NCI-H774 (cell line): ENCODE measurements at places on chromosomes 16 and 17.

GRCh38 chr17:3848229-3848835 lies 2.3 kb upstream of the NCBP3 start:
- DNase-seq, result no peak

GRCh38 chr16:69909760-69910159 lies 41.4 kb upstream of the CLEC18A start:
- no peak for DNase-seq

GRCh38 chr17:82888583-82889495 lies 49.0 kb upstream of the ZNF750 start:
- no peak for DNase-seq

DNA sequence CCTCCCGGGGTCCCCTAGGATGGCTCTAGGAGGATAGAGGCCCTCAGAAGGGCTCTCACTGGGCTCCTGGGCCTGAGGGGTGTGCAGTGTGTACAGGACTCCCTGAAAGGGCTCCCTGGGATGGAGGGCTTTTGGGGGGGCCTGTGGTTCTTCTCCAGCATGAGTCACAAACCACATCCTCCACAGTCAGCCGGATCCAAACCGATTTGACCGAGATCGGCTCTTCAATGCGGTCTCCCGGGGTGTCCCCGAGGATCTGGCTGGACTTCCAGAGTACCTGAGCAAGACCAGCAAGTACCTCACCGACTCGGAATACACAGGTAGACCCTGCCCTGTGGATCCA lies 4.5 kb downstream of the TRPV2 start:
- DNase-seq, result no peak

DNA sequence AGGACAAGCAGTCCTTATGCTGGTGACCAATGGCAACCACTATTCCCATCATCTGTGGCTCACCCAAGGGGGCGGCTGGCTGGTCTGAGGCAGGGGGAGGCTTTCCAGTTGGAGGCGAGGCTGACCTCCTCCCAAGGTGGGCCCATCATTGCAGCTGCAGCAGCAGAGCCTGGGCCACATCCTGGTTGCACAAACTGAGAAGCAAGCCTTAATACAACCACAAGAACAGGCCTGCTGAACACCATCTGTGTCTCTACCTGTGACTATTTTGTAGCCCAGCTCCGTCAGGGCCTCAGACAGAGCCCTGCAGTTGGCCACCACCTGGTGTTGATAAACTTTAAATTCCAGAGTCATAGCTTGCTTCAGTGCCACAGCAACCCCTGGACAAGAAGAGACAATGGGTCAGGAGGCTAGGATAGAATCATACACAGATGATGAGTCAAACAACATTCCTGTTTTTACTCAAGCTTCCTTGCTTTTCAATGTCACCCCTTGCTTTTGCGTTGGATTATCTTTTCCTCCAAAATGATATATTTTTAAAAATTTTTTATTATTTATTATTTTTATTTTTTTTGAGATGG lies 17.9 kb downstream of the SMCR8 start:
- no peak for DNase-seq

DNA sequence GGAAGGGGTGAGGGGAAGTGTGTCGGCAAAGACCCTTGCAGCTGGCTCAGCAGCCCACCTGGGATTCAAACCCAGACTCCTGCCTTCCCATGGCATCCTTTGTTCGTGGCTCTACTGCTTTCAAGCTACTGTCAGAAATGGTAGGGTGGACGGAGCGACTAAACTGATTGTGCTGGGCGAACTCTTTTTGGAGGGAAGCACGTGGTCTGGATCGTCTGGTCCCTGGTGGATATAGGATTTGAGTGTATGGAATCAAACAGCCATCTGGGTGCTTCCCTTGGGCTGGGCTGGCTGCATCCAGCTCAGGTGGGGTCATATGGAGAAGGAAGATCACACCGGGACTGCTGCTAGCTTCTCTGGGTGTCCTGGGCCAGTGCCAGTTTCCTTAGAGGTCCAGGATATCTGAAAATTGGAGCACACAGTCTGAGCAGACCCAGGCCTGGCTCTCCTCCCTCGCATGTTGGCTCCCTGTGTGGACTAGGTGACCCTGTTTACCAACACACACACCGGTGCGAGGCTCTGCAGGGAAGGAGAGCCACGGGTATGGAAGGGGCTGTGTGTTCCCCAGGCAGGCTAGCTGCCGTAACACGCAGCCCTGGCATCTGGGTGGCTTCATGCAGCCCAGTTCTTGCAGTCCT lies 8.6 kb downstream of the CMIP start:
- no peak for DNase-seq

- DNase-seq, result no peak
These were observed 44.7 kb downstream of the CPNE2 start for GRCh38 chr16:57137043-57137442.

DNA sequence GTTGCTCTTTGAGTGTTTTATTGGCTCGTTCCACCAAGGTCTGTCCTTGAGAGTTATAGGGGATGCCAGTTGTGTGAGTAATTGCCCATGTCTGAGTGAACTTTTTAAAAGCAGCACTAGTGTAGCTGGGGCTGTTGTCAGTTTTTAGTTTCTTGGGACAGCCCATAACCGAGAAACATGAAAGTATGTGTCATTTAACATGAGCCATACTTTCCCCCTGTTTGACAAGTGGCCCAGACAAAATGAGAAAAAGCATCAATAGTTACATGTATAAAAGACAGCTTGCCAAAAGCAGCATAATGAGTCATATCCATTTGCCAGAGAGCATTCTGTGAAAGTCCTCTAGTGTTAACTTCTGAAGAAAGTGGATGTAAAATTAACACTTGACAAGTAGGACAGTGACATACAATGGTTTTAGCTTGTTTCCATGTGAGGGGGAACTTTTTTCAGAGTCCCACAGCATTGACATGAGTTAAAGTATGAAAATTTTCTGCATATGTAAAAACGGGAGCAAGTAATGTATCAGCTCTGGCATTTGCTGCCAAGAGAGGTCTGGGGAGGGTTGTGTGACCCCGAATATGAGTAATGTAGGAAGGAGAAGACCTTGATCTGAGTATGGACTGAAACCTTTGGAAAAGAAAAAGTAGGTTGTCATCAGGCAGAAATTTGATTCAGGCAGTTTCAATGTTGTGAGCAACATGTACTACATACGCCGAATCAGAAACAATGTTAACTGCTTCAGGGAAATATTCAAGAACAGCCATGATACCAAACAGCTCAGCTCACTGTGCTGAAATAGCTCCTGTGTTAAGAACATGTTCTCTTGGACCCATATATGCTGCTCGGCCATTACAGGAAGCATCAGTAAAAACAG lies 56.8 kb upstream of the ARL4D start:
- DNase-seq, result no peak

DNA sequence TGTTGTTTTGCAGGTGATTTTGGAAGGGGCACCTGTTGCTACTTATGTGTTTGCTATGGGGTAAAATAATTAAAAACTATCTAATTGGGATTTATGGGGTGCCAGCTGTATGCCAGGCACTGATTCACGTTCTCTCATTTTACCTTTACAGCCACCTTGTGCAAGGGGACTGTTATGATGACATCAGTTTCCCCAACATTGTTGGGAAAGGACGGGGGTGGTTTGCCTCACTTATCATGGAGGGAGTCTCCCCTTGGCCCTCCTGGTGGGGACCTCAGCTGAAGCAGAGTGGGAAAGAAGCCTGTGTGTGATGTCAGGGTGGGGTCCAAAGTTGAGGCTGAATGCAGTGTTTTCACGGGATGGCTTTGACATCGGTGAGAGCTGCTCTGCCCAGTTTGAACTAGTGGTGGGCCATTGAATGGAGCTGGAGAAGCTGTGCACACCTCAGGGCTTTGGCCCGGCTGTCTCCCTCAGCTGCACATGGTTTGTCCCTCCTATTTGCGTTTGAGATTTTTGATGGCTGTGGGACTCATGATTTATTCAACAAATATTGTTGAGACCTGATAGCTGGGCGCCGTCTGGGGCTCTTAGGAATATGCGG lies 36.1 kb downstream of the CMIP start:
- no peak for DNase-seq

DNA sequence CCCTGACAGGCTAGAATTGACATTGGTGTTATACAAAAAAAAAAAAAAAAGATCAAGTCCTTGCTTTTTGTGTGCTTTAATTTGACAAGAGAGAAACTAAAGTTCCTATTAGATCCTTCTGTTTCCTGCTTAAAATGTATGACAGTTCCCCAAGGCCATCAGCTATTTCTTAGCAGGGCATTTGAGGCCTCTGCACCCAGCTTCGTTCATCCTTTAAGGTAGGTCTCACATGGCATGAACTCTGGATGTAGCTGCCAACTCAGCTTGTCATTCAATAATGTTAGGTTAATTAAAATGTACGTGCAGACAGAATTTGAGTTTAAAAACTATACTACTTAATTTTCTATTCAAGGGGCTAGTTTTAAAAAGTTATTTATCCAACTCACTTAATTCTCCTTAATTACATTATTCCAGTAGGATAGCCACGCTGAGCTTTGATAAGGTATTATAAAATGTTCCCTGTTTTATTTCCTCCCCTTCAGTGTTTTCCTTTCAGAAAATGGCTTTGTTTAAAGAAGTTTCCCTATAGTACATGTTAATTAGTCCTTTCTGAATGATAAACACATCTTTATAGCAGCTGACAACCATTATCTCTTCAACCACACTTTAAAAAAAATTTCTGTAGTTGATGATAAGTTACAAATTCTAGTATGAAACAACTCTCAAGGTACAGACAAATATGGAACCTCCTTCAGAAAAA lies 1.2 kb upstream of the RFFL start:
- no peak for DNase-seq

- no peak for DNase-seq
These were observed 21.8 kb upstream of the CACNG4 start for GRCh38 chr17:66942451-66943264.

- no peak for DNase-seq
These were observed at the start of gene IRF8 for GRCh38 chr16:85898521-85899442. Gene IRF8, plus strand, starts transcription at chr16:85899162. Its CDS starts 3,854 bp downstream, at chr16:85903016.

GRCh38 chr17:43772877-43773648 lies 5.7 kb downstream of the DUSP3 start:
- DNase-seq, result no peak

DNA sequence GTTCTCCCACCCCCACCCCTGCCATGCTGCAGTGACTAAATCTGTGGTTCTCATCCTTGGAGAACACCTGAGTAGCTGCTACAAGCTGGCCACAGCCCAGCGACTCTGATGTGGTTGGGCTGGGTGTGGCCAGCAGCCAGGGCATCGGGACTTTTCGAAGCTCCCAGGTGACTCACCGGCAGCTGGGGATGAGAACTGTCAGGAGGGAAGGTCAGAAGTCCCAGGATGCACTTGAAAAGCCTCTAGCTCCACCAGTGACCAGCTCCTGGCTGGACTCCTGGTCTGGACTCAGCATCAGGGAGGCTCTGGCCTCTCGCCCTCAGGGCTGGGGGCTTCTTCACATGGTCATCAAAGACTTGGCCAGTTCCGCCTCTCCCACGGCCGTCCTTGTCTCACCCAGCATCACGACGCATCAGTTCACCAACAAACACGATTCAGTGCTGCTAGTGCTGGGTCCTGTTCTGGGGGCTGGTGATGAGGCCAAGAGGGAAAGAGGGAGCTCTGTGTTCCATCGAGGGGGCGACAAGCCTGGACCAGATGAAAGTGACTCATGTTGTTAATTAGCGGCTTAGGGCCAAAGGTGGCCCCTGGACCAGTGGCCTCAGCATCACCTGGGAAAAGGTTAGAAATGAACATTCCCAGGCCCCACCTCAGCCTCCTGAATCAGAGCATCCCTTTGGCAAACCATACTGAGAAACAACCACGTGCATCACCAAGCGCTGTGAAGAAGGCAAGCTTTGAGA lies 3.9 kb upstream of the C17orf99 start:
- no peak for DNase-seq

- no peak for DNase-seq
These were observed 73.2 kb upstream of the CDH5 start for GRCh38 chr16:66293207-66293735.

GRCh38 chr17:59830846-59831486 lies 61.8 kb downstream of the TUBD1 start:
- no peak for DNase-seq

- no peak for DNase-seq
These were observed 26.6 kb downstream of the CNTNAP4 start for GRCh38 chr16:76303637-76304314.

GRCh38 chr16:51359141-51359955 lies 208.3 kb upstream of the SALL1 start:
- DNase-seq, result no peak

GRCh38 chr17:5516060-5516792 lies 29.9 kb downstream of the MIS12 start:
- DNase-seq, result no peak

DNA sequence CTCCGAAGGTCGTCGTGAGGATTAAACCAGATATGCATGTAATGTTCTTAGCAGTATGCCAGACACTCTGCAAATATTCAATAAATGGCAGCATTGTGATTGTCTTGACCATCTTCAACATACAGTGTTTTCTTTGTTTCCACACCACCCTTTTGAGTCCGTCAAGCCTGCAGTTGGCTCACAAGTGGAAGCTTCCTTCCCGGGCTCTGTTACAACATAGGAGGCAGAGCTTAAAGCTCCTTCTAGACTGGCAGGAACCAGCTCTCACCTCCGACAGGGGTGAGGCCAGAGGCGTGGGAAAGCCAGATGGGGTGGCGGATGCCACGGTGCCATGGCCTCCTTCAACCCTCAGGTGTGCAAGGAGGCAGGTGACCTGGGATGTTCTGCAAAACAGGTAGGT lies 138.3 kb downstream of the FOXL1 start:
- DNase-seq, result no peak

- no peak for DNase-seq
These were observed 129.4 kb upstream of the PLCG2 start for GRCh38 chr16:81649561-81650184.

DNA sequence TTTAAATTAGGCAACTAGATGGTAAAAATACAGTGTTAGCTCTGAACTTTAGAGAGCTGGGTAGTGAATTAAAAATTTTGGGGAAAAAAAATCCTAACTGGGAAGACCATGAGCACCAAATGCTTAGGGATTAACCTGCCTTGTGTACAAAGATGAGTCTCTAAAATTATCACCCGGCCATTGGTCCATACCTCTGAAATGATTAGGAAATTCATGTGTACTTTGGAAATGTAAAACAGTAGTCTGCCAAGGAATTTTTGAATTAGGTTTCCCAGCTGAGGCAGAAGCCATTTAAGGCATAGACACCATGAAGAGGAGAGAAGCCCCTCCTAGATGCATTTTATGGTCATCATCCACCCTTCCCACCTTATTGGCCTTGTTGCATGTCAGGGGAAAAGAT lies 670.5 kb upstream of the SALL1 start:
- no peak for DNase-seq

DNA sequence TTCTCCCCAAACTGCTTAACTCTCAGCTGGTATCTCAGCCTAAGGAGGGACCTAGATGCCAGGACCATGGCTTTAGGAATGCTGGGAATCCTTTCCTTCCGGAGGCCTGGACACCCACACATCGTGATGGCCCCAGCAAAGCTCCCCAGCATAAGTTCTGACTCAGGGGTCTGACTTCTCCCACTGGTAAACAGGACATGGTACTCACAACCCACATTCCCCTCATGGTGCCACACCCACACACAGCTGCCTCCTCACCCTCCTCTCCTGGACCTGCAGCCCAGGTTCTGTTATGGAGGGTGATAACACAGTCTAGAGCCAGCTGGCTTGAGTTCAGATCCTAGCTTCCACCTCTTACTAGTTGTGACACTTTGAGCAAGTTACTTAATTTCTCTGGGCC lies 719 bp upstream of the RNF227 start:
- DNase-seq, result no peak

GRCh38 chr17:33234930-33235685 lies 58.0 kb downstream of the ASIC2 start:
- no peak for DNase-seq
